ENCODE measurements at places on chromosomes 6 and 20. TPM values are rescaled to one million over a fixed set of nuclear protein-coding genes. Genes with fewer than 3 reads are reported as not detected.

Gene HLA-C
- total RNA-seq: 833 TPM

Gene LAMA4
- total RNA-seq: not detected

Gene EFCAB8
- 0.89 TPM for total RNA-seq

Gene UNC5CL
- 2.3 TPM for total RNA-seq

Gene OPRM1
- total RNA-seq: not detected

Gene TSPO2
- total RNA-seq: not detected

Gene TRIM10
- total RNA-seq: not detected

Gene WFDC12
- total RNA-seq: not detected

Gene TNFRSF6B
- not detected for total RNA-seq

Data from activated CD8-positive, alpha-beta T cell treated with anti-CD3 and anti-CD28 coated beads for 36 hours (primary cell).